ENCODE measurements at places on chromosomes 7 and 10.

DNA sequence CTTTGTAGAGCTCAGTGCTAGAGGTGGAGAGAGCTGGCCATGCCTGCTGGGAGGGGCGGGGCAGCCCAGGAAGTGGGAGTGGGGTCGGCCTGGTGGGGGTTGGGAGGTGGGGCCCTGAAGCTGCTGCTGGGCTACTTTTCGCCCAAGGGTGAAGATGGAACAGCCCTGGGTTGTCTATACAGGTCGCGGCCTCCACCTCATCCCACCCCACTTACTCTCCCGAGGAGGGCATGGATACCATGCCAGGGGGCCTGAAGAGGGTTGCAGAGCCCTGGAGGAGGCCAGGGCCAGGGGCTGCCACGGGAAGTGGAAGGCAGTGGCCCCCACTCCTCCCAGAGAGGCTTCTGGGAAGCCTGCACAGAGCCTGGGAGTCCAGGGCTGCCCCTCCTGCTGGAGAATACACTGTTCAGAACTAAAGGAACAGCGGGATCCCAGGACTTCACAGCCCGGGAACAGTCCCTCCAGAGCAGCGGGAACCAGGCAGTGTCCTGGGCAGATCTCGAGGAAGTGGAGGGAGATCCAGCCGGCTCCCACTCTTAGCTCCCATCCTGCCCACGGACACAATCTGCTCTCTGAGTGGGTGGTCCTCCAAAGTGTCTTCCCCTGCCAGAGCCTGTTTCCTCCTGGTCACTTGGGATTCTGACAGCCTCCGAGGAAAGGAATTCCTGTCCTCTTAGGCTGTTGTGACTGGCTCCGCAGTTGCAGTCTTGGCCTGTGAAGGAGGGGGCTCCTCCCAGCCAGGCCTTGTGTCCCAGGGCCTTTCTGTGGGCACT is 23.5 kb downstream of the MAT1A start:
- DNase-seq: no peak

- DNase-seq: no peak
Observed at GRCh38 chr10:52229291-52229931, 84.7 kb upstream of the DKK1 start.

GRCh38 chr10:23994459-23995046 is 214.4 kb upstream of the KIAA1217 start:
- peak; percentile 12 for DNase-seq

DNA sequence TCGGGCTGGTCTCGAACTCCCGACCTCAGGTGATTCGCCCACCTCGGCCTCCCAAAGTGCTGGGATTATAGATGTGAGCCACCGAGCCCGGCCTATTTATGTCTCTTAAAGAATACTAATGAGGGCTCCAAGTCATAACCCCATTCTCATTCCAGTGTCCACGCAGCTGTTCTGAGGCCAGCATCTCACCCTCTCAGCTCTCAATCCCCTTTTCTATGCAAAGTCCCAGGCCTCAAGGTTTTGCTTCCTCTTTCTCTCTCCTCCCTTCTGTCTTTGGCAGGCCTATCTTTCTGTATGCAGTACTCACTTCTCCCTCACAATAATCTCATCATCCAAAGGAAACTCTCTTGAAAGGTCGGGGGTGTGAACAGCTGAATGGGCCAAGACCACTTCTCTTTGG is 28.0 kb upstream of the VSIR start:
- DNase-seq: no peak

- no peak for DNase-seq
Observed at GRCh38 chr7:53993224-53993623, 549.0 kb upstream of the VSTM2A start.

GRCh38 chr7:154698726-154699291 is 304.1 kb downstream of the PAXIP1 start:
- no peak for DNase-seq

- DNase-seq: no peak
Observed at GRCh38 chr7:26340476-26341018, 48.9 kb downstream of the SNX10 start.

- no peak for DNase-seq
Observed at GRCh38 chr10:6082496-6083395, 6.1 kb upstream of the RBM17 start.

DNA sequence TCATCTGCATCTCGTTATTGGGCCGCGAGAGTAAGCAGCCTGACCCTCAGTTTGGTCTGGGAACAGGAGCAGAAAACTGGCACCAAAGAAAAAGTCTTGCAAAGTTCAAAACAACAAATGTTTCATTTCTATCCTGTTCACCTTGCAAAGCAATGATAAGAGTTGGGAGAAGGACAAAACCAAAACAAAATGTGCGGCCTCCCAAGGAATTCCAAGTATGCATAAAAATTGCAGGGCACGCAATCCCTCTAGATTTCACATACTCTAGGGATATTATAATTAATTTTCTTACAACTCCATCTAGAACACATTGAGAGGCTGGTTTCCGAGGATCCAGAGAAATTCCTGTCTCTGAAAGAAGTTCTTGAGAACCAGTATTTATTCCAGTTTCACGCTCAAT is 20.1 kb downstream of the CHUK start:
- DNase-seq: no peak

DNA sequence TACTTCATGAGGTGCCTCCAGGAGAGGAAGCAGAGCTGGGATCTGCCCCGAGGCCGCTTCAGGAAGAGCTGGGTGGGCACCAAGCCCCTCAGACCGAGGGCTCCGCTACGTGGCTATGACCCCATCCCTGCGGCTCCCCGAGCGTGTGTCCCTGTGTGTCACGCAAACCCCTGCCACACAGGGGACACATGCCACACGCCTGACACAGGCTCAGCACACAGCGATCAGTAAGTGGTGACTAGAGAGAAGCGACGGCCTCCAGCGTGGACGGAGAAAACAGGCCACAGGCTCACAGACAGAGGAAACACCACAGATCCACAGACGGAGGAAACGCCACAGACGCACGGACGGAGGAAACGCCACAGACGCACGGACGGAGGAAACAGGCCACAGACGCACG is 18.5 kb downstream of the DIP2C start:
- no peak for DNase-seq

DNA sequence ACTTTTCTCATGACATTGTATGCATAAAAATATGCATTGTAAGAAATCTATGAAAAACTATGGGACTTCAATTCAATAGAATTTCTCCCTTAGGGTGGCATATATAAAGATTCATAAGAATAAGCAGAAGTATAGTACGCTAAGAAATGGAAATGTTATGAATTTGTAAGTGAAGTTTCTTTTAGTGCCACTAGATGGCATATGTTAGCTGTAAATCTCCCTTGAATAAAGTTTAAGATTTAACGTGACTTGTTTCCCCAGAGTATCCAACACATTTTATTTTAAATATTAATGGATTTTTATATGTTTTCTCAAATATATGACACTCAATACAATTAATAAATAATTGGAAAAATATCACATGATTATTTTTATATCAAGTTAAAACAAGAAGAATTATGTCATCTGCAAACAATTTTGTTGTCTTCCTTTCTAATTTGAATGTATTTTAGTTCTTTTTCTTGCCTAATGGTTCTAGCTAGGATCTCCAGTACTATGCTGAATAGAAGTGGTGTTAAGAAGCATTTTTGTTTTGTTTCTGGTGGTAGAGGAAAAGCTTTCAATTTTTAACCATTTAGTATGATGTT is 287.2 kb downstream of the HGF start:
- DNase-seq: no peak

DNA sequence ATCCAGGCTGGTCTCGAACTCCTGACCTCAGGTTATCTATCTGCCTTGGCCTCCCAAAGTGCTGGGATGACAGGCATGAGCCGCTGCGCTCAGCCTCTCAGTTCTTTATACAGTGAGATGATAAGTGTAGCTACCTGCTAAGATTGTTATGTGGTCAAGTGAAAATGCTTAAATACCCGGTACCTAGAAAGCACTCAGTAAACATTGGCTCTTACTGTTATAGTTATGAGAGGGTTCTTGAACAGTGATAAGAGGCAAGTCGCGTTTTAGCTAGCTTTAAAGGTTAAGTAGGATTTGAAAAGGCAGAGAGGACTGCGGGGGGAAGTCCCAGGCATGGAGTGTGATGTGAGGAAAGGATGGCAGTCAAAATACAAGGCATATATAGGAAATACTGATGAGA is 4.5 kb downstream of the ZKSCAN1 start:
- no peak for DNase-seq

DNA sequence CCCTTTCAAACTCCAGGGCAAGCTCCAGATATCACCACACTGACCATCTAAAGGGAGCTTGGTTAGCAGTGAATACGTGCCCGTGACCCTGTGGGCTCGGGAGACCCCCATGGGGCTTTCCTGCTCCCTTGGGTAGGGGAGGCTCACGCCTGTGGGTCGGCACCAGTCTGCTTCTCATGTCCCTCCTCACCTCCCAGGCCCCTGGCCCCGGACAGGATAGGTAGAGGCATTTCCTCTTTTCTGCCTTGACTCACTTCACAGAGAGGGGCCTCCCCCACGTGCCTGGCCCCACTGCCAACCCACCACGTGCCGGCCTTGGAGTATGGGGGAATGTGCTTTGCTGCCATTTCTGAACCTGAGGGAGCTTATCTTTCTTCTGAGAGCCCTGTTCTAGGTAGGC is 131.3 kb upstream of the FAM20C start:
- DNase-seq: no peak

DNA sequence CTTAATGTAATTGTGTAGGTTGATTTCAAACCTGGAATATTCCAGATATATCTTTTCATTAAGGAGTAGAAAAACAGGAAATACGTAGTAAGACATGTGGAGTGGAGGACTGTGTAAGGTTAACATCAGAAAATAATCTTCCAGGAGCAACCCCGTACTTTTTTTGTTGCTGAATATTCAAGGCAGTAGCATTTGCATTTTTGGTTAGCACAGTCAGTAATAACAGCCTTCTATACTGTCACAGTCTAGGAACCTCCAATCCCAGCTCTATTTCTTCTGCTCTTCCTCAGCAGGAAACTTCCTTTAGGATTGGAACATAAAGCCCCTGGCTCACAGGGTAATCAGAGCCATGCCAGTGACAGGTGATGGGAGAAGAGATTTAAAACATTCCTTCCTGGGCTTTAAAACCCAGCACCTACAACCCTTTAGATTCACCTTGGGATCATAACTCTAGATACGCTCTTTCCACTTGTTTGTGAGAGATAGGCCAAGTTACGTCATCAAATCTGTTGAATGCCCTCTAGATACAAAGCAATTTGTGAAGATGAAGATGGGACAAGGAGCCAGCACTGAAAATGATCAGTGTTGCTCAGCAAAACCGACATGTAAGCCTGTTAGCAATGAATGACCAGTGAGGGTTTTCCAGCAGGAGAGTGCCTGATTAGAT is 248.5 kb upstream of the NPY start:
- DNase-seq: no peak

DNA sequence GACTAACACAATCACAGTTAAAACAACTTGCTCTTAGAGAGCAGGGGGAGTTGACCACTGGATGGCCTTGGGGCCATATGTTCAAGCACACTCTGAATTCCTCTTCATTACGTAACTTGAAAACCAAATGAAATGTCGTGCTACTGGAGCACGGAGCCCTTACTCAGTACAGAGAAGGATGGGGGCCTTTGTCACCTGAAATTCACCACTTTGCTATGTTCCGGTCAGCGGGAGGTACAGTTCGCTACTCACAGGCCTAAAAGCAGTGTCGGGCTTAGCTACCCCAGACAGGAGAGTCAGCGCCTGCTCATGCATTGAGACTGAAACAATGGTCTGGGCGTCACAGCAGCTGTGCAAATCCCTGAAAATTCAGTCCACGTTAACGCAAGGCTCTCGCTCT is 39.6 kb downstream of the GLI3 start:
- no peak for DNase-seq

GRCh38 chr7:80393786-80394185 is 118.1 kb downstream of the GNAT3 start:
- no peak for DNase-seq

DNA sequence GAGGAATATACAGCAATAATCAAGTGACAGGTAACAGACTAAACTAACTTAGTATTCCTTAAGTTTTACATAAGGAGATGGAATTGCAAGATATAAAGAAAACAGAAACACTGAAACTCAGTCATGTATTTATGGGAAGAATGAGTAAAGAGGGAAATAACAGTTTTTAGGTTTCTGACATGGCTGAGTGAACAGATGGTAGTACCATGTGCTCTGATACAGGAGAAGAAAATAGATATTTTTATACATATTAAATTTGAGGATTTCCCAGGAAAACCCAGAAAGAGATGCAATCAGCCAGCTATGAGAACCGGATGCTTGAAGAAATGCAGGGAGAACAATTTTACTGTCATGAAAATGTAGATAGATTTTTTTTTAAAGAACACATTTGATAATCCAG is 669.5 kb upstream of the GRM3 start:
- DNase-seq: no peak

- DNase-seq: no peak
Observed at GRCh38 chr10:79072041-79072441, 3.3 kb downstream of the ZMIZ1 start.

- no peak for DNase-seq
Observed at GRCh38 chr10:44988957-44989585, 10.5 kb upstream of the DEPP1 start.

- peak; percentile 15 for DNase-seq
Observed at GRCh38 chr10:25725917-25726716, 207.9 kb upstream of the MYO3A start.

- no peak for DNase-seq
Observed at GRCh38 chr7:116951366-116952292, 1.7 kb upstream of the ST7 start.

- no peak for DNase-seq
Observed at GRCh38 chr10:45058580-45058979, 57.9 kb downstream of the ZNF22 start.

DNA sequence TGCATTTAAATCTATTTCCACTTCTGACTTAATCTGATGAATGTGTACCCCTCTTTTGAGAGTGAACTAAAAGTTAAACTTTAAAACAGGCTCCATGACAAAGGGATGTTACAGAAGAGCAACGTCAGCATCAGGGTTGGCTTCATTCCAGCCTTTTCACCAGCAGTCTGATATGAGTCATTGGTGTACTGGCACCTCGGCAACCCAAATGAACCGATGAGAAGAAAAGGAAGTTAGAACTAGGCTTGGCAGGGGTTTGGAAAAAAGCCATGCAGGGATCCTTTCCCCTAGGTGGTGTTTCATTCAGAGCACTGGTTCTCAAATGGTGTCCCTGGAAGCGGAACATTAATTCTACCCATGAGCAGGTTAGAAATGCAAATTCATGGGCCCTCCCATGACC is 53.6 kb downstream of the SEC61G start:
- peak; percentile 1 for DNase-seq
